ENCODE measurements at places on chromosomes 3 and 15.

- DNase-seq: no peak
Observed at GRCh38 chr15:60421544-60421943, 23.8 kb upstream of the ANXA2 start.

- DNase-seq: no peak
Observed at GRCh38 chr15:52857471-52857870, 67.3 kb upstream of the ONECUT1 start.

DNA sequence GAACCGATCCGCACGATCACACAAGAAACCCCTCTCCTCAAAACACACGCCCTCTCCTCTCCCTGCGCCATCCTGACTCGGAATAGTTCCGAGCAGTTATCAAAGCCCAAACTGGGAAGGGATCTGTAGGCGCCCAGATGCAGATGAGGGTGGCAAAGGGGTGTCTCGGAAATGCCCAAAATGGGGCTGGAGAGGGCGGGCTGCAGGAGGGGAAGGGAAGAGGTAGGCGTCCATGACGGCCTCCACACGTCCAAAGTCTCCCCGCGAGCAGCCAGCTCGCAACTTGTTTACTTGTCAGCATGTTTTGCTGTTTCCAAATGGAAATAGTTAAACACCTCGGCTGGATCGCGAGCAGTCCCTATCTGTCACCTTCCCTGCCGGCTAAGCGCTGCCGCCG, 1.5 kb downstream of the NTRK3 start:
- DNase-seq: no peak

DNA sequence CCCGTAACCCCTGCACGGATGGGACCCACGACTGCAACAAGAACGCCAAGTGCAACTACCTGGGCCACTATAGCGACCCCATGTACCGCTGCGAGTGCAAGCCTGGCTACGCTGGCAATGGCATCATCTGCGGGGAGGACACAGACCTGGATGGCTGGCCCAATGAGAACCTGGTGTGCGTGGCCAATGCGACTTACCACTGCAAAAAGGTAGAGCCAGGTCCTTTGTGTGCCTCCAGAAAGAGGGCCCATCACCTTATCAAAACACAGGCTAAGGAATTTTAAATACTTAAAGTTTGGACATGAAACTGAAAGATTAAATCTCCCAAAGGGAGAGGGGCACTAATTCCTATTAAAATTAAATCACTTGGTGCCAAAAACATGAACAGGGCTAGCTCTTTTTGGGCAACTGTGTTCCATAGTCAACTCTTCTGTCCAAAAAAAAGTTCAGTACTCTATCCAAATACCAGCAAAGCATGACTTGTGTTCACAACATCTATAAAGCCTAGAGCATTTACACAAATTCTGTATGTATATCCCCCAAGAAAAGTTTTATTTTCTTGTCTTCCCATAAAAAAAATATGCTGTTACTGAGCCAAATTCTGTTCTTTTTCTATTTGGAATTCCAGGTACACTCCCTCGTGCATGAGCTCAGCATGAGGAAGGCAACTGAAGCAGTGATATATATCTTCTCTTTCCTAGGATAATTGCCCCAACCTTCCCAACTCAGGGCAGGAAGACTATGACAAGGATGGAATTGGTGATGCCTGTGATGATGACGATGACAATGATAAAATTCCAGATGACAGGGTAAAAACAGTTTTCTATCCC, 9.2 kb downstream of the THBS1 start:
- DNase-seq: no peak

GRCh38 chr3:193837347-193837827, 244.4 kb downstream of the OPA1 start:
- no peak for DNase-seq

DNA sequence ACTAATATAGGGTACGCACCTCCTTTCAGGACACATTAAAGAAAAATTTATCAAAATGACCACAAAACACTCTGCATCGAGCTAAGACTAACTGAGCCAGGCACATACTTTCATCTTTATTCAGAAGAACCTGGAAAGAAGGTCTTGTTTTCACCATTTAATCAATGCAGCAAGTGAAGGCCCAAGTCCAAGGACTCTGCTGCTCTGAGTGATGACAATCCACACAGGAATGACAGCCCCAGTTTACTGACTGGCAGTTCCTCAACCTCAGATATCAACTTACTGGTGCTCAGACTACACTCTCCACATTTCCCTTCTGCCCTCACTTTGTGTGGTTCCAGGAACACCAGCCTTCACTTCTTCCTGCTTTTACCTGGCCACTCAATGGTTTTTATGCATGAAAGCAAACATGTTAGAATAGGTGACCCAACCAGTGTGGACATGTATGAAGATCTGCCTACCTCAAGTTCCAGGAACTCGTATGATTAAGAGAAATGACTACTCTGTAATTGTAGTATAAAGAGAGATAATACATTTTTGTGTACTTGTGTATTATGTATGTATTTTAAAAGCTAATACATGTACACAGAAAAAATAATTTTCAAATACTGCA, 29.1 kb upstream of the RASA2 start:
- no peak for DNase-seq

DNA sequence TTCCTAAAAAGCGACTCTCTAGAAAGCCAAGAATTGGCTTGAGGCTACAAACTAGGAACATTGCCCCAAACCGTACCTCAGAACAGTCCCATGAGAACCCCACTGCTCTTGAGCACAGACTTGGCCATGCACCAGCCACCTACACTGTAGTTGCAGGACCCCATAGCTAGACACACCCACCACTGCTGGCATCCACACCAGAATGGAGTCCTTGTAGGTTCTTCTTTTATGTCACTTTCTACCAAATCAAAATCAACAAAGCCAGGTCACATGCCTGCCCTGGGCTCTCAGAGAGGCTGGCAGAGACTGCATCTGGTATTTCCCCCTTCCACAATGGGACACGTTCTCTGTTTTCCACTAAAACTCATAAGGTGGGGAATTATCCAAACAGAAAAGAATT, 290.5 kb downstream of the SHOX2 start:
- no peak for DNase-seq

DNA sequence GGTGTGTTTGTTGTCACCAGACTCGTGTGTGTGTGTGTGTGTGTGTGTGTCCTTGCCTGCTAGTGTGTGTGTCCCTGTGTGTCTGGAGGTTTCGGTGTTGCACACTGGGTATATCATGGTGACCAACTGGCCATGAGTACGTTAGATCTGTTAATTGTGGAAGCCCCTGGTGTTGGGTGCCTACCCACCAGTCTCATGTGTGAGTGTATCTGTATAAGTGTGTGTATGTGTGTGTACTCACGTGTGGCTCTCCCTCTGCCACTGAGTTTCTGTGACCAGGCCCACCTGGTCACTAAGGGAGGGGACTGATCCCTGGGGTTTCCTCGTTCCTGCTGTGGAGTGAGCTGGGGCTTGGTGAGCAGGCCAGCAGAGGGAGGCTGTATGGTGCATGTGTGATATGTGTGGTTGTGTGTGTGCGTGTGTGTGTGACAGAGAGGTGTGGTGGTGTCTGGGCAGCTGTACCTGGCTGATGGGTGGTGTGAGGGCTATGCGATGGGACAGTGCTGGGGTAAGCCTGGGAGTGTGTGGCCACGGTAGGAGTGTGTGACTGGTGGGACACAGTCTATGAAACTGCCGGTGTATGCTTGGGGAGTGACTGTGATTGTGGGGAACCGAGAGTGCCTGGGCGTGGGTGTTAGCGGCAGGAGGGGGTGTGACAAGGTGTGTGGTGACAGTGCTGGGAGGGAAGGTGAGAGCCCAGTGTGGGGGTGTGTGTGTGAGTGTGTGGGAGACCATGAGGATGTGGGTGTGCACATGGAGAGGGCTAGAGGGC, 1.8 kb downstream of the PRKCD start:
- peak; percentile 38 for DNase-seq

DNA sequence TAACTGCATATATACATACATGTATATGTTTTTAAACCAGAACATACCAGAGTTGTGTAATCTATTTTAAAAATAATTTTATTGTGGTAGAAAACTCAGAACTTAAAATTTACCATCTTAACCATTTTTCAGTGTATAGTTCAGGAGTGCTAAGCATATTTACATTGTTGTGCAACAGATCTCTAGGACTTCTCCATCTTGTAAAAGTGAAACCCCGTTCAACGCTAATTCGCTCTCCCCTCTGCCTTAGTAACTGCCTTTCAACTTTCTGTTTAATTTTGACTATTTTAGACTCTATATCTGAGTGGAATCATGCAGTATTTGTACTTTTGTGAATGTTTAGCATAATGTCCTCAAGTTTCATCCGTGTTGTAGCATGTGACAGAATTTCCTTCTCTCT, 51.8 kb upstream of the SSR3 start:
- no peak for DNase-seq

- no peak for DNase-seq
Observed at GRCh38 chr15:43881245-43881644, 54.4 kb downstream of the WDR76 start.

GRCh38 chr3:156307704-156308103, 187.3 kb downstream of the KCNAB1 start:
- DNase-seq: no peak

DNA sequence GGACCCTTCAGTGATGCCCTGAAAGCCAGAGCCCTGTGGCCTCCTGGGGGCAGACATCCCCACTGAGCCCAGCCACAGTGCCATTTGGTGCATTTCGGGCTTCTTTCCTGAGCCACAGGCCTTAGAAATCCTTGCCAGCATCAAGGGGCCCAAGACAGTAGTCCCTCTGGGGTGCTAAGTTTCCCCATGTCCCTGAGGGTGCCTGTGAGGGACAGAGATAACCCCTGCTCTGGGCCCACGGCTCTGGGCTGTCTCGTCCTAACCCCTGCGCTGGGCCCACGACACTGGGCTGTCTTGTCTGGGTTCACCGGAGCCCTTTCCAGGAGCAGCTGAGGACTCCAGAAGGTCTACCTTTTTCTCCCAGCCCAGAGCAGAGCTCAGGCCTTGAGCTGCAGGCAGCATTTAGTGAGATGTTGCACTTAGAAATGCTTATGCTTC, 45.1 kb upstream of the FGD5 start:
- no peak for DNase-seq

GRCh38 chr3:136105044-136105443, 91.1 kb downstream of the MSL2 start:
- DNase-seq: no peak

DNA sequence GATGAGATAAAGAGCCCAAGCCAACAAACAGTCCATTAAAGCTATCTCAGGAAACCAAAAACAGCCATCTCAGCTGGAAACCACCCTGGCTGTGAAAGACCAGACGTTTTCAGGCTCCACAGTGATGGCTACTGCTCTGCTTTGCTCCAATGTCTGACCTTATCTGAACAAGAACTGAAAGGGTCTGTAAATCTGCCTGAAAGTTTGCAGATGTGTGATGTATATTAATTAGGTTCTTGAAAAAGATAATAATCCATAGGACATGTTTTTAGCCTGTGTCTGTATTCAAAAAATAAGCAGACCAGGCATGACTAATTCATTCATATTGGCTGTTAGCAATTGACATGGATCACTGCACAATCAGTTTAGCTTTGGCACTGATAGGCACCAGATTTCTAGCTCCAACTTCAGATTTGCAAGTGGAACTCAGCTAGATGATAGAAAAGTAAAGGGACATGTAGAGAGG, 611.4 kb upstream of the NAALADL2 start:
- no peak for DNase-seq

DNA sequence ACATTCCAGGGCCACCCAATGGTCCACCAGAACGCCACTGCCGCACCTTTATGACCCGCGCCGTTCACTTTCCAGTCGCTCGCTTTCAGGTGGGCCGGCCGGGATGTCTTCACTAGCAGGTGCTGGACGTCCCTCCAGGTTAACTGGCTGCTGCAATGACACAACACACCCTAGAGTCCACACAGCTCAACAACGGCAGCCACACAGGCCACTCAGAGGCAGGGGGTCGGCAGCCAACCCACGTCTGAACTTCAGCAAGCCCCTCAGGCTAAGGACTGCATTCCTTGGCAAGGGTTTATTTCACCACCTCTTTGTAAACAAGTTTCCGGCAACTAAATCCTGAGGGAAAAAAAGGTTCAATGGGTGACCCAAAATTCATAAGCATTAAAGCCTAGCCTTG, 89.2 kb upstream of the SNRPA1 start:
- no peak for DNase-seq

- no peak for DNase-seq
Observed at GRCh38 chr3:102125994-102126368, 276.7 kb downstream of the NFKBIZ start.

DNA sequence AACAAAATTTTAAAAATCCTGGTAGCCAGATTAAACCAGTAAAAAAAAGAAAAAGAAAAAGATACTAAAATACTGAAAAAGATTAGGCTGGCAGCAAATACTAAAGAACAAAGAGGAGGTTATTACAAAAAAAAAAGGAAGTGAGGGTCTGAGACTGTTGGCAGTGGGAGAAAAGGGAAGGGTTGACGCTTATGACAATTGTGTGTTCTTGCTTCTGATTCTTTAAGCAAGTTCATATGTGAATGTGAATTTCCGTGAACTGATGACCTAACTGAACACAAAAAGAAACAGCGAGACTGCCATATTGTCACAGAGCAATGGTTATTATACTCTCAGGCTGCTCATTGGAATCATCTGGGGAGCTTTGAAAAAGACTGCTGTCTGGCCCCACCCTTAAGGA, 56.5 kb downstream of the ATP13A4 start:
- DNase-seq: no peak

- no peak for DNase-seq
Observed at GRCh38 chr15:63367390-63367789, 14.3 kb downstream of the CA12 start.

DNA sequence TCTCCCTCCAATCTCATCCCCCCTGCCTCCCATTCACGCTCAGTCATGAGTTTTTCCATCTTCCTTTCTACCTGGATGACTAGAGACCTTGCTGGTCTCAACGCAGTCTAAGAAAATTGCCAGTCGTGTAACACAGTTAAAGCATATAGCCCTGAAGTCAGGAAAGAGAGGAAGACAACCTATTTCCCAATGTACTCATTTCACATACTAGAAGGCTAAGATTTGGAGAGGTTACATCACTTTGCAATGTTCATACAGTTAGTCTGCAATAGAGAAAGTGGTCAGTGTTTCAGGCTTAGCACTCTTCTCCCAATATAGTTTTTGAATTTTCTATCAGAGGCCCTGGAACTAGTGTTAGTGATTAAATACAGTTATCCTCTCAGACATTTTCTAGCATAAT, 278.6 kb downstream of the EDEM1 start:
- no peak for DNase-seq

DNA sequence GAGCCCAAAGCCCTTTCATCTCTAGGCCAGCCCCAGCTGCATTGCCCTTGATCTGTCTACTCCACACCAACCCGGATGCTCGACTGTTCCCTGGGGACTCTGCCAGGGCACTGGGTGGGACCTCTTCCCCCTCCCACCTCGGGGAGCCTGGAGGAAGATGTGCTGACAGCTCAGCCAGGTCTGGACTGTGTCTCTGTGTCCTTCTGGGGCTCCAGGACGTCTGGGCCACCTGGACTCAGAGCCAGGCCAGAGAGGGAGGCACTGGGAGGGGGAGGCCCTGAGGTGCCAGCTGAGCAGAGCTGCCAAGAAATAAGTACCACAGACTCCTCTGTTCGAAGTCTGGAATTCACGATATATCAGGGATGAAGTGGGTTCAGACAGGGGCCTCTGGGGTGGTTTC, 5.8 kb upstream of the HCN4 start:
- no peak for DNase-seq

- DNase-seq: no peak
Observed at GRCh38 chr3:26682406-26682805, 59.8 kb downstream of the LRRC3B start.

Measured in naive thymus-derived CD4-positive, alpha-beta T cell (primary cell).